ENCODE measurements at places on chromosomes 5 and 9.

DNA sequence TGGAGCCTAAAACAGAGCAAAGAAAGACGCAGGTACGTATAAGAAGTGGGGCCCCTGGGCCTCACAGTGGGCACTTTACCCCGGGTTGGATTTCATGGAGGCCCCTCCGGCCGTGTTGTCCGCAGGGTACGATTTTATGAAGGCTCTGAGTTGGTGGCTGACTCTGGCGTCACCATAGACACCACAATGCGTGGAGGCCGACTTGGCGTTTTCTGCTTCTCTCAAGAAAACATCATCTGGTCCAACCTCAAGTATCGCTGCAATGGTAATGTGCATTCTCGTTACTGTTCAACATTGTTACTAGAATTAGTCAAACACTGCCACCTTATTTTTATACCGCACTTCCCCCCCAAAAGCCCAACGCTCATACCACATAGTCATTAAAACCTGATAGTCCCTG lies 47.1 kb downstream of the THBS4 start:
- DNase-seq, result no peak

DNA sequence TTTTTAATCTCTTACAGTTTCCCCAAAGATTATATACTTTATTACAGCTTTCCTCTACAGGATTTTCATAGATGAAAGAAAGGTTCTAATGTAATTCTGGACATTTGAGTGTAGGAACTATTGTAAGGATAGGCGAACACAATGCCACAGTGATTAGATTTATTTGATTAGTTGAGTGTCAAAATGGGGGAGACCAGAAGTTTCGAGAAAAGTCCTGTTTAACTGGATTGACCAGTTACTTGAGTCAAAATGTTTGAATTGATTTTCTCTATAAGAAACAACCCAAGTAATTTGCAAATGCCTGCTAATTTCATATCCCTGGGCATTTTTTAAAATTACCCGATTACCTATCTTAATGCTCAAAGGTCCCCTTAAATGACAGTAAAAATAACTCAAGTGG lies 50.6 kb downstream of the SMARCA2 start:
- no peak for DNase-seq

GRCh38 chr5:139745800-139746690 lies 49.6 kb upstream of the PSD2 start:
- DNase-seq, result peak; percentile 13

- no peak for DNase-seq
These were observed 143.7 kb downstream of the ARHGAP26 start for GRCh38 chr5:142913728-142914338.

- DNase-seq, result no peak
These were observed 414.7 kb downstream of the KDM4C start for GRCh38 chr9:7172154-7173115.

Data from T-helper 2 cell treated with Interferon-gamma antibody and Interleukin-4, amounts not matched to agents 5 μg/mL and 100 μg/mL, for 36 hours (primary cell).